ENCODE measurements at places on chromosomes 16 and 17.

DNA sequence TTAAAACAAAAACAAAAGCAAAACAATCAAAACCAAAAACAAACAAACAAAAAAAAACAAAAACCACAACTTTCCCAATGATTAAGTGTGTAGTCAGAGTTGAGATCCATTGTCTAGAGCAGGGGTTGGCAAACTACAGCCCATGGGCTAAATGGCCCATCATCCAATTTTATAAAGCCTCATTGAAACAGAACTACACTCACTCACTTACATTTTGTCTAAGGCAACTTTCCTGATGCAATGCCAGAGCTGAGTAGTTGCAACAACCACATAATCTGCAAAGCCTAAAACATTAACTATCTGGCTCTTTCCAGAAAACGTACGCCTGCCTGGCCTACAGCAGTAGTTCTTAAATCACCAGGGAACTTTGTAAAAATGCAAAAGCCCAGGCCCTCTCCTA lies 124.1 kb downstream of the SOX9 start:
- DNase-seq, result no peak

- no peak for DNase-seq
Observed at GRCh38 chr17:17402558-17402957, 74.2 kb upstream of the MED9 start.

- DNase-seq, result no peak
Observed at GRCh38 chr17:1620486-1620885, 8.1 kb downstream of the SLC43A2 start.

DNA sequence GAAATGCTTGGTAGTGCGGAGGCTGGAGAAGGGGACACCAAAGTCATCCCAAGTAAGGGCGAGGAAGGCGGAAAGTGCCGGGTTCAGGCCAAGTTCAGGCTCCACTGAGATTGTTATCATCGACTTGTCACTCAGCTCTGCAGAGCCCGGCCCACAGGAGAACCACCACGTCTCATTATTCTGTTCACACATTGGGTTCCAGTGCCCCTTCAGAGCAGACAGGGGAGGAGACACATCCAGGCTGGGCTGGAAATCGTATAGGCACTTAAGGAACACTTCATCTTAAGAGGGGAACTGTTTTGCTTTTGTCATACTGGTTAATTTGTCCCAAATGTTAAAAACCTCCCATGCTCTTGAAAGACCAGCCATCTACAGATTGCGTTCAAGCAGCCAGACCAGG lies 118.3 kb upstream of the ADAMTS18 start:
- DNase-seq, result no peak

DNA sequence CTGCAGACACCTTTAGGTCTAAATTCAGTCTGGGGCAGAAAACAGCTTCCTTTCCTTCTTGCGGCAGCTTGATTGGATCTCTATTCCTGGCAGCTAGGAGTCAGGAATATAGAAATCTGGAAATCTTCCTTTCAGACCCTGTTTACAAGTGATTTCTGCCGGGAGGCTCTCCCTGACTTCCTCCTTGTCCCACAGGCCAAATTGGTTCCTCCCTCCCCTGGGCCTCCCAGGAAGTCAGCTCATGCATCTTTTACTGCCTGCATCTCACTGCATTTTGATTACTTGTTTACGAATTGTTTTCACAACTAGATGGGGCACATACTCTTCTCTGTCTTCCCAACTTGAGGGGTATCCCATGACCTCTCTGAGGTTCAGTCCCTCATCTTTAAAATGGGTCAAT lies 206.3 kb downstream of the MAF start:
- DNase-seq, result no peak

GRCh38 chr16:12496186-12496585 lies 307.5 kb downstream of the CPPED1 start:
- DNase-seq, result no peak

DNA sequence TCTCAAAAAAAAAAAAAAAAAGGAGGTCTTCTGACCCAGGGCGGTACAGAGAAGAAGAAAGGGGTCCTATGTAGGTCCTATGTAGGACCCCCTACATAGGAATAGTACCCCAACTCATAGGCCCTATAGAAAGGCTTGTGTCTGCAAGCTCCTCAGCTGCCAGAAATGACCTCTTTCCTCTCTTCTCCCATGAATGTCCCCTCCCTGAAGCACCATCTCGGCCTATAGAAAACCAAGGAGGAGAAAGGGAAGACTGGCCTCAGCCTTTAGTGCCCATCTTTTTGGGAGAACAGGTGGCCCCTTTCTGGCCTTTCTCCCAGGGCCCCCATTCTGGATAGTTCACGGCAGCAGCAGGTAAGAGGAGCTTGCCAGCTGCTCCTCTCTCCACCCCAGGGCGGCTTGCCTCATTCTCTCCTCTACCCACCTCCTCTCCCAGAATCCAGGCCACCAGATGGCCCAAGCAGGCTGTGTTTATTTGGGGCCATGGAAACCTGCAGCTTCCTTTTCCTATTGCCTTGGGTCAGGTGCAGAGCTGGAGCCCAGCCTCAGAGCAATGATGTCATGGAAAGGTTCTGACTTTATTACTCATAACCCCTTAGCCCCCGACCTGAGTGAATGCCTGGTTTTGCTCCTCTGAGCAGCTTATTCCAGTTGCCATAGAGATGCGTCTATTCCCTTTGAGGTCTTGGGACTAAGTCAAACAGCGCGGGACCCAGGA lies 1.6 kb upstream of the MRPL58 start:
- peak; percentile 94 for DNase-seq

- no peak for DNase-seq
Observed at GRCh38 chr16:19458722-19459379, 41.2 kb downstream of the TMC5 start.

DNA sequence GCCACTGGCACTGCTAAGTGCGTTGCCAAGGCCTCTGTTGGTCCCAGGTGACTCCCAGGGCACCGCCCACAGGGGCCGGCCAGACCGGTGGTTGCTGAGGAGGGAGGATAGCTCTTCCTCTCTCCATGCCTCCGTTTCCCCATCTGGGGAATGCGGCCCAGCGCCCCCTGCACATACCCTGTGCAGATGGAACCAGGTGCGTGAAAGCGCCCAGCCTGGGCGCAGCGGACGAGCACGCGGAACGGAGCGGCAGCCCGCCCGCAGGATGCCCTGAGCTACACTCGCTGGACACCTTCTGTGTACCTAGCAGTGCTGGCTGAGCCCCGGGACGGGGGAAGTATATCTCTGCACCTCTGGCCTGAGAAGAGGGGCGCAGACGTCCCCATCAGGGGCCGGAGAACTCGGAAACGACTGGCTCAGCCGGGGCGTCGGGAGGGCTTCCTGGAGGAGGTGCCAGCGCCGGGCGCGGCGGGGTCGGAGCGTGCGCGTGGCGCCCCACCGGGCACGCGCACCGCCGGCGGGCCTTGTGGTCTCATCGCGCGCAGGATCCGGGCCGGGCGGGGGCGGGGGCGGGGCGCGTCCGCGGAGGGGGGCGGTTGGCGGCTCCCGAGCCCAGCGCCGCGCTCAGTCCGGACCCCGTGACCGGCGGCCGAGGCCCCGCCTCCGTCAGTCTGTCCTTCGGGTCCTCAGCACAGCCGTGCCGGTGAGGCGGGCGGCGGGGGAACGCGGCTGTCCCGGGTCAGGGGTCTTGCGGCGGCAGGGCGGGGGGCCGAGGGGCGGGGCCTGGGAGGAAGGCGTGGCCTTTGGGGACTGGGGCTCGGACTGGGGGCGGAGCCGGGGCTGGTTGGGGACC lies at the start of the genes CCDC78 and HAGHL:
Gene CCDC78, minus strand, starts transcription at position 6 of the 853 bp plus-strand sequence. CDS start 76 bp downstream, outside the sequence.
Gene HAGHL, plus strand, starts transcription at position 669 of the 853 bp plus-strand sequence. CDS start 404 bp downstream, outside the sequence.
- peak; percentile 75 for DNase-seq

DNA sequence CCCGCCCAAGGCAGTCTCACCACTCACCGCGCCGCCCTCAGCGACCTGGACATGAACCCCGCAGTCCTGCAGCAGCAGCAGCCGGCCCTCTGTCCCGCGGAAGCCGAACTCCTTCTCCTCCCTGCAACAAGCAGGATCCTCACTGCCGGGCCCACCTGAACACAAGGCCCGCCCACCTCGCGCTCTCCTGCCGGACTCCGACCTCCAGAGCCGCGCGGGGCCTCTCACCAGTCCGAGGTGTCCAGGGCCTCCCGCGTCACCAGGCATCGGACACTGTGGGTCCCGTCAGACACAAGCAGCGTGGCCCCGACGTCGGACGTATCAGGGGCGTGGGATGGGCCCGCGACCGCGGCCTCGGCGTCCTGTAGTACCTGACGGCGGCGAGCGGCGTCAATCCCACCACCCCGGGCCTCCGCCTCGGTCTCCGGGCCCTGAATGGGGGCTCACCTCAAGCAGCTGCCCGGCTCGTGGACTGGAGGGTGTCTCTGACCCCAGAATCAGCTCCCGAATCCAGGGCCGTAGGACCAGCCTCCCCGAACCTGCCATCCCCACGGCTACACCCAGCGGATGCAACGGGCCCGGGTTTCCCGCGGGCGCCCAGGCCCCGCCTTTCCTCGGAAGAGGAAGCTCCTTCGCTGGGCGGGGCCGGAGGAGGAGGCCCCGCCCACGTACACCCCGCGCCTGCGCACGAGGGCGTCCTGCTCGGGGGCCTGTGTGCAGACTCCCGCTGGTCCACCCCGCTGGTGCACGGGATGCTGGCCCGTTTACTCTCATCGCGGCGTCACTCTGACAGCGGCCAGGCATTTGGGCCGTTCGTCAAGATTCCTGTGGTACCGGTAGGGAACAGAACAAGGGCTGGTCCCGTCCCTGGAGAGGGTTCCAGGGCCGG lies at the start of gene ACD:
Gene ACD, minus strand, starts transcription at position 586 of the 889 bp plus-strand sequence. Its CDS starts 40 bp downstream, at position 546.
- DNase-seq, result peak; percentile 88

GRCh38 chr17:17117923-17118322 lies 75.7 kb downstream of the MPRIP start:
- DNase-seq, result no peak

DNA sequence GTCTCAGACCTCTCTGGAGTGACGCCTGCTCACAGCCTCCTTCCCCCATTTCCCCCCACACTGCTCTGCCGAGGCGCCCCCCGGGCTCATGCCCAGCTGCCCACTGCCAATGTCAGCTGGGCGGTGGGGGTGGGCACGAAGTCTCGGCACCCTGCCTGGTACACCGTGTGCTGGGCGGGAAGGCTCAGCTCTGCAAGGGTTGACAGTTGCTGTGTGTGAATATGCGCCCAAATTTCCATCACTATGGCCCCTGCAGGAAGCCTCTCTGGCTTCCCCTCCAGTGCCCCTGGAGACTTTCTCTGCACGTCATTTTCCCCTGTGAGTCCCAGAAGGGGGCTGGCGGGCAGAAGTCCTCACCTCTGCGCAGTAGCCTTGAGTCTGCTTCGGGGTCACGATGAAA lies 11.6 kb upstream of the CAMKK1 start:
- no peak for DNase-seq

GRCh38 chr16:46974352-46974751 lies 878 bp upstream of the DNAJA2 start:
- peak; percentile 30 for DNase-seq

- no peak for DNase-seq
Observed at GRCh38 chr16:53087101-53087500, 32.3 kb downstream of the CHD9 start.

- peak; percentile 65 for DNase-seq
Observed at GRCh38 chr17:43860927-43861622, 14.1 kb downstream of the CD300LG start.

DNA sequence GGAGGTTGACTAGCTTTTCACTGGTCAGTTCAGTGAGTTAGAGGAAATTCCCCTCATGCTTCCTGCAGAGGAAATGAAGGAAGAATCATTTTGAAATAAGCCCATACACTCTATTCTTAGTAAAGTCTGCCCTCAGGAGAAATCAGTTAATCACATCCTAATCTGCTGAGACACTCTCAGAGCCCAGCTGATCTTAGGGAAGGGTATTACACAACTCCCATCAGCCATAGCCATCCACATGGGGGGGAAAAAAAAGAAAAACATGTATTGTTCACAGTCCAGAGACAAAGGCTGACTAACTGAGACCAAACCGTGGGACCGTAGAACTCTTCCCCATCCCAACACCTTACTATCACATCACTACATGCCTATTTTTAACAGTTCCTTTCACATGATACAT lies 722.3 kb downstream of the CDH8 start:
- no peak for DNase-seq

GRCh38 chr17:76003915-76004314 lies 3.3 kb downstream of the CDK3 start:
- no peak for DNase-seq

- peak; percentile 77 for DNase-seq
Observed at GRCh38 chr17:10646392-10646990, 10.6 kb downstream of the MYH3 start.

- no peak for DNase-seq
Observed at GRCh38 chr17:75348386-75349012, 57.0 kb downstream of the GRB2 start.

GRCh38 chr16:58276346-58276951 lies 18.4 kb downstream of the PRSS54 start:
- no peak for DNase-seq

- DNase-seq, result no peak
Observed at GRCh38 chr16:67216612-67217490, 10.1 kb upstream of the TMEM208 start.

DNA sequence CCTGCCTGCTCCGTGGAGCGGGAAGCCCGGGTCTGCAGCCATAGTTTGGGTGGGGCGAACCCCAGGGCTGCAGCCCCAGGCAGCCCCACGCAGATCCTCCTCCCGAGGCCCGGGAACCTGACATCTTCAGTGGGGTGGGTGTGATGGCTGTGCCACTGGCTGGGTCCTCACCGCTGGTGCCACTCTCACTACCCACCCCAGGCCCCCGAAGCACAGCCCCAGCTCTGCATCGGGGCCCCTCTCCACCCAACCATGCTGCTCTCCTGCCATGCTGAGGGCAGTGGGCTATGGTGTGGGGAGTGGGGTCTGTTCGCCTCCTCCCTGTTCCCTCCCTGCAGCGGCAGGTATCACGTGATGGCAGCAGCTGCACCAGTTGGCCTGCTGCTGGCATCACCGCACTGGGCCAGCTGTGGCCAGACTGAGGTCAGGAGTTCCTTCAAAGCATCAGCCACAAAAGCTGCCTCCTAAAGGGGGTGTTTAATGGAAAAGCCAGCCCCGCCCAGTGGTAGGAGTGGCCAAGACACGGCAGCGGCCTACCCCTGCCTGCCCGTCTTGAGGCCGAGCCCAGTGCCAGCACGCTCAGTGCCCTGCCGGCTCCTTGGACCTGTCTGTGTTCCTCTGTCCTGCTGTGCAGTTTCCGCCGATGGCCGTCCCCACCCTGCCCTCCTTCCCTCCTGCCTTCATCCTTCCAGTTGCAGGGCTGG lies 10.8 kb downstream of the KCTD5 start:
- DNase-seq, result no peak

GRCh38 chr17:42819939-42820535 lies 4.0 kb downstream of the BECN1 start:
- peak; percentile 88 for DNase-seq

- DNase-seq, result no peak
Observed at GRCh38 chr16:30096862-30097563, 1.0 kb upstream of the YPEL3 start.

DNA sequence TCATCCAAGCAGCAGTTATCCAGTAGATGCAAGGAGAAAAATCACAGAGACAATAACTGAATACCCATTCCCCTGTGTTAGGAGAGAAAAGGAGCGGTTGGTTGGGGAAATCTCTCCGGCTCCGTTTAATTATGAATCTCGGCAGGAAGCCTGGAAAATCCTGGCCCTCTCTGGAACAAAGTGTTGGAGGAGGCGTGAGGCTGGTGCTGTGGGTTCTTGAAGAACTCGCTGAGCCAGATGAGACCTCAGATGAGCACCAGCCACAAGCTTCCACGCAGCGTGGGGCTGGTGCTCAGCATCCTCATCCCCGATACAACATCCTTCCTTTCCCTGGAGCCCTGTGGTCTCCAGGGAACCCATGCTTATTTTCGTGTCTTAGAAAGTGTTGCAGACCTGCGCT lies 39.7 kb downstream of the CACNG4 start:
- DNase-seq, result no peak

GRCh38 chr16:23917621-23918020 lies 81.8 kb downstream of the PRKCB start:
- DNase-seq, result no peak

GRCh38 chr16:7834771-7835431 lies 502.3 kb downstream of the RBFOX1 start:
- DNase-seq, result peak; percentile 48
